ENCODE measurements at places on chromosomes 13 and 19.

DNA sequence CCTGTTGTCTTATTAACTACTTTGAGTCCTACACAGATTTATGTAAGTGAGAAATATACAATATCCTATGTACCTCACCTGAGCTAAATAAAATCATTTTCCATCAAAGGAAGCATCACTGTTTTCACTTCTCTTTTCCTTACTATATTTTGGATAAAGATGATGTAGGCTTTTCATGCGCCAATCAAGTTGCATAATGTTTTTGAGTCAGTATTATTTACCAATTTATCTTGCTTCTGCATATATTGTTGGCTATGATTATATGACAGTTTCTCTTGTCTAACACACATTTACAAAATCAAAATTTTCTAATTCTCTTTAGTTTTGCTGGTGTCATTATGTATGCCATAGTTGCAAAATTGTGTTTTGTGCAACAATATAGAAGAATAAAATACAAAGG, 67.9 kb upstream of the FRY start:
- DNase-seq, result no peak

GRCh38 chr19:2371656-2372055, 11.6 kb downstream of the TMPRSS9 start:
- no peak for DNase-seq

DNA sequence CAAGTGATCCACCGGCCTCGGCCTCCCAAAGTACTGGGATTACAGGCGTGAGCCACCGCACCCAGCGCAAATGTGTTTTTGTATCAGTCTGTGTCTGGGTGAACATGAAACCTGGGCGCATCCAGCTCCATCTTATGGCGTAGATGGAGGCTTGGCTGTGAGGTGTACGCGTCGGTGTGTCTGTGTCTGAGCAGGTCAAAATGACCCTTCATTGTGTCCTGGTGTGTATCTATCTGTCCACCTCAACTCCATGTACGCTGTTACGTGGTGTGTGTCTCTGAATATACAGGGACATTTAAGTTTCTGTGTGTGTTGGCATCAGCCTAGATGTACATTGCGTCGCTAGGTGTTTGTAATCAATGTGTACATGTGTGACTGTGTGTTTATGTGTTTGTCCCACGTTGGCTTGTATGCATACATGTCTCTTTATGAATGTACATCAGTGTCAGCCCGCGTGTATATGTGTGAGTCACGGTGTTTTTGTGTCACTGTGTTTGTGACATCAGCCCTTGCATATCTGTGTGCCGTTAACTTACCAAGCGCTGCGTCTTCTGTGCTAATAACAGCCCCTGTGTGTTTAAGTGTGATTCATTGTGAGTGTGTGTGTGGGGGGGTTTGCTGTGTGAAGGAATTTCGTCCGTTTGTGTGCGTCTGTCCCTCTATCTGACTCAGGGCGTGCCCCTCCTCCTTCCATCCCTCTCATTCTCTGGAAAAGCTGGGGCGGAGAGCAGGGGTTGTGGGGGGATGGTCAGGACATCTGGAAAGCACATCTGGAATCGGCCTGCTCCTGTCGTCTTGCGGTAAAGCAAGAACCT, 6.4 kb downstream of the AXL start:
- no peak for DNase-seq

GRCh38 chr13:61162636-61163035, 253.0 kb downstream of the PCDH20 start:
- DNase-seq, result no peak

DNA sequence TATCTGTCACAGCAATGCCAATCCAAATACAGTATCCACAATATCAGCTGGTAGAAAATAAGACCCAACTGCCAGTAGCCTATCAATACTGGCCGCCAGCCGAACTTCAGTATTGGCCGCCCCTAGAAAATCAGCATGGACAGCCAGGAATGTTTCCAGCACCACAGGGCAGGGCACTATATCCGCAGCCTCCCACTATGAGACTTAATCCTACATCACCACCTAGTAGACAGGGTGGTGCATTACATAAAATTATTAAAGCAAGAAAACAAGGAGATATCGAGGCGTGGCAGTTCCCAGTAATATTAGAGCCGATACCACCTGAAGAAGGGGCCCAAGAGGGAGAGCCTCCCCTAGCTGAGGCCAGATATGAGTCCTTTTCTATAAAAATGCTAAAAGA, 111.3 kb downstream of the ZNF486 start:
- no peak for DNase-seq

DNA sequence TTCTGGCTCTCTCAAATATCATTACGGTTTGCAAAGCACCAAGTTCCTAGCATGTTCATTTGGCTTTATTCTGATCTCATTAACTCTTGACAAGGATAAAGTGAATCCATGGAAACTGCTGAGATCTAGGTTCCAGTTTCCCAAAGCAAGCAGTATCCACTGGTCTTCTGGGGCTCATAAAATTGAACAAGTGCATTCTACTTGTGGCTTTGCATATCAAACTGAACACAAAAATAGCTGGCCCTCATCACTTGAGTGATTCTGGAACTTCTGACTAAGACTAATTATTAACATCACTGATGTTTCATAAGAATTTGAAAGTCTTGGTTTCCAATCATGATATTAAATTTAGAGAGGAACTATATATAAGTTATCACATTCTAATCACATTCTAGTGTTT, 6.3 kb upstream of the KCTD12 start:
- DNase-seq, result no peak

All from activated T-helper 1 cell treated with anti-CD3 and anti-CD28 coated beads, Interleukin-2, amount 50 U/mL, for 16 hours (primary cell).